HS-27A (cell line): ENCODE measurements at places on chromosomes 11 and 22.

DNA sequence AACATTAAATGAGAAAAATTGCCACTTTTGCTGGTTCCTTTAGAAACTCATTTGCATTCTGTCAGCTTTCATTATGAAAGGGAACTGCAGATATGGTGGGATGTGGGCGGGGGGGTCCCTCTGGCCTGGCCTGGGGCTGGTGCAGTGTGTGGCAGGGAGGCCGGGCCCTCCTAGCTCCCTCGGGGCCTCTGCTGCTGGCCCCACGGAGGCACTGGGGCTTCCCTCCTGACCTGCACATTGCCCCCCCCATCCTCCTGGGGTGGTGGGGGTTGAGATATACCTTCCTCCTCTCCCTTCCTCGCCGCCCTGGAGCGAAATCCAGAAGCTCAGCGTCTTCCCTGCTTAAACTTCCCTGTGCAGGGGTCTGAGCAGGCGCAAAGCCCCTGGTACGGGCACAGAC, 1005.9 kb downstream of the BRD1 start:
- DNase-seq, result no peak

- DNase-seq, result no peak
Observed at GRCh38 chr11:130846606-130847005, 69.7 kb downstream of the SNX19 start.

DNA sequence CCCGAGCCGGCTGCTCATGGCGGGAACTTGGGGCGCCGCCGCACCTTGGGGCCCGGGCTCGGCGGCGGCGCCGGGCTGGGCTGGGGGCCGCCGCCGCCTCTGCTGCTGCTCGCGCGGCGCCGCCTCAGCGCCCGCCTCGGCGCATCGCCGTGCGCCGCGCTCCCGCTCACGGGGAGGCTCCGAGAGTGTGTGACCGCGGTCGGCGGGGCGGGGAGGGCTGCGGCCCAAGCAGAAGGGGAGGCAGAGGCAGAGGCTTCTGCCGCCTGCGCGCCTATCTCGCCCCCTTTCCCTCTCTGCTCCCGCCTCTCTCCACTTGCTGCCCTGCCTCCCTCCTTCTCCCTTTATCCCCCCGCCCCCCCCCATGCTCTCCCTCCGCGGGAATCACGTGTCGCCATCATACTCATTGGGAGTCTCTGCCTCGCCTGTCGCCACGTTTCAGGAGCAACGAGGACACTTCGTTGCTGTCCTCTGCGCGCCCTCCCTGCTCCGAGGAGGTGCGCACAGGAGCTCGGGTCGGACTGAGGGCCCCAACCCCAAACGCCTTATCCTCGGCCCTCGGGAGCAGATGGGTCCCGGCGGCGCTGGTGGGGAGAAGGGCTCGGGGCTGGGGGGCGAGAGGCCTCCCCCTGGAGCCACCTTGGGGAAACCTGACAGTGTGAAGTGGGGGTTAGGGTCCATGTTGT, at the start of gene GUCY1A2:
GUCY1A2 (minus strand) TSS at position 258 of the 683 bp plus-strand sequence. CDS start 421 bp downstream, outside the sequence.
- no peak for DNase-seq

DNA sequence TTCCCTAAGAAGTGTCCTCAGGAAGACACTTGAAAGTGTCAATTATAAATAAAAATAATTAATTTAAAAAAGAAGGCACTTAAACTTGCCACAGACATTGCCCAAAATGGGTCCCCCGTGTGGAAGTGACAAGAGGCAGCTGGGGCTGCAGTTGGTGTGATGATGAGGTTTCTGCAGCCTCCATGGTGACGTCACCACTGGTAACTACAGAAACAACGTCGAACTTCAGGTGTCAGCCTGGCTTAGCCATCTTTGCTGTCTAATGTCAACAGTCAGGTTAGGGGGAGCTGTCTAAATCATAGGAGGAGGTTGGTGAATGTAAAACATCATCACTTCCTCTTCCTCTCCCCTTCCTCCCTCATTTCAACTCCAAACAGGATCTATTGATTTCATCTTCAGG, 328.6 kb downstream of the MN1 start:
- no peak for DNase-seq

DNA sequence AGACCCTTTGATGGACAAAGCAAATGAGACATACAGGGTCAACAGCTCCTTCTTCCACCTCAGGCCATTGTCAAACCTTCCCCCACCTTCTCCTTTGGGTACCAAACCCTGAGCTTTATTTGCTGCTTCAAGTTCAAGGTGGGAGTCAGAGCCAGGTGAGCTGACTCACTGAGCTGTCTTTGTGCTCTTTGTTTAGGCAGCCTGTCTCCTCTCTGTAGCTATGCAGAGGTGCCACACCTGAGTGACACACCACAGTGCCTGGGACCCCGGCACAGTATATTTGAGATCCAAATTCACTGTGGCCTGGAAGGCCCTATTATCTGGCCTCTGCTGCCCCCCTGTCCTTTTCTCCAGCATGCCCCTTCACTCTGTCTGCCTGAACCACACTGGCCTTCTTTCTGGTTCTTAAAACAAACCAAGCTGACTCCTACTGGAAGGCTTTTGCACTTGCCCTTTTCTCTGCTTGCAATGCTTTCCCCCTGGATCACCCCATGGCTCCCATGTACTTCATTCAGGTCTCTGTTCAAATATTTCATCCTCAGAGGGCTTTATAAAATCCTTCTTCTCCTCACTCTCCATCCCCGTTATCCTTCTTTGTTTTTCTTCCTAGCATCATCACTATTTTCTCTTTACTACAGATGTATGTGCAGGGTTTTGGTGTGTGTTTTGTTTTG, 16.1 kb downstream of the LMO2 start:
- no peak for DNase-seq

- no peak for DNase-seq
Observed at GRCh38 chr22:50699756-50700386, 27.2 kb downstream of the SHANK3 start.

DNA sequence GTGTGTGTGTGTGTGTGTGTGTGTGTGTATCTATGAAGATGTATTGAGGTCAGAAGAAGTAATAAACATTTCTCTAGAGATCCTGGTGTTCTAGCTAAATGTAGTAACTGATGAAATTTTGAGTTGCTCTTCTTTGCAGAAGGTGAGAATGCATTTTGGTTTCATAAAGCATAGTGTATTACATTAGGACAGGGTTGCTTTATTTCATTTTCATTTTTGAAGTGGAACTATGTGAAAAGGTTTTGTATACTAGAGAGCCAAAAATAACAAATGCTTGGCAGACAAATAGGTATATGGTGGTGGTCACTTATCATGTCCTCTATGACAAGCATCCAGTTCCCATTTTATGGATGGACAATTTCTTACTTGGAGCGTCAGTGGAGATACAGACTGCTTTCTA, 99.0 kb downstream of the CASP12 start:
- no peak for DNase-seq

DNA sequence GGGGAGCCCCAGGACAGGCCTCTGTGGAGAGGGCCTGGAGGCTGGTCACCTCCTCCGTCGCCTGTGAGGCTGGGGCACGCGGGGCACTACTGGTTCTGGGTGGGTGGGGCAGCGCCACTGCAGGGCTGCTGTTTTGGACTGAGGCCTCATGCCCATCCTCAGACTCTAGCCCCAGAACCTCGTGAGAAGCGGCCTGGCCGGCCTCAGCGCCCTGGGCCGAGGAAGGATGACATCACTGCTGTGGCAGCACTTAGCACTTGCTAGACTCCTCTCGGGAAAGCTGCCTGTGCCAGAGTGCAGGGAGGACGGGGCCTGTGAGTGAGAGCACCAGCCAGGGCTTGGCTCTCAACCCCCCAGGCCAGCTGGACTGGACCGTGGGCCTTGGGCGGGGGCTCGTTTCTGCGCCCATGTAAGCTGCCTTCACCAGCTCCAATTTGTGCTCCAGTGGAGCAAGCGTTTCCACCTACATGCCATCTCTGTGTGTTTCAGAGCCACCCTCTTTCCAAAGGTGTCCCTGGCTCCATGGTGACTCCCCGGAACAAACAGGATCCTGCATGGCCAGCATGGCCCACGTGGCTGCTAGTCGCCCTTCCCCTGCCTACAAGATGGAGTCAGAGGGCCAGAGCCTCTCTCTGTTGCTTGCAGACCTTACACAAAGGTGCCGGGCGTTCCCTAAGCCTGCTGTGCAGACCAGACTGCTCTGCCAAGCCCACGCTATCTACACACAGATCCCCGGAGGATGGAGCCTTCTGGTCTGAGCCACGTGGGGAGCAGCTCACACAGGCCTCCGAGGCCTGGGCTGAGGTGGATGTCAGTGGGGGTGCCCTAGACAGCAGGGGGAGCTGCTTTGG, 102.9 kb downstream of the CTTN start:
- no peak for DNase-seq

DNA sequence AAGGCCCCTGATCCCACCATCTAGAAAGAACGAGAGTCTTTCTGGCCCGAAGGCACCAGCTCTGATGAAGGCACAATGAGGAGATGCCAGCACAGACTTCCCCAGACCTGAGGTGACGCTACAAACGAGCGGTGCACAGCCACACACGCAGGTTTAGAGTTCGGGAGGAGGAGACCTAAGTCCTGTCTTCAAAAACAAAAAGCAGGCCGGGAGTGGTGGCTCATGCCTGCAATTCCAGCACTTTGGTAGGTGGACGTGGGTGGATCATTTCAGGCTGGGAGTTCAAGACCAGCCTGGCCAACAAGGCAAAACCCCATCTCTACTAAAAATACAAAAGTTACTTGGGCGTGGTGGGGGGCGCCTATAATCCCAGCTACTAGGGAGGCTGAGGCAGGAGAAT, 9.5 kb downstream of the LTO1 start:
- DNase-seq, result no peak

DNA sequence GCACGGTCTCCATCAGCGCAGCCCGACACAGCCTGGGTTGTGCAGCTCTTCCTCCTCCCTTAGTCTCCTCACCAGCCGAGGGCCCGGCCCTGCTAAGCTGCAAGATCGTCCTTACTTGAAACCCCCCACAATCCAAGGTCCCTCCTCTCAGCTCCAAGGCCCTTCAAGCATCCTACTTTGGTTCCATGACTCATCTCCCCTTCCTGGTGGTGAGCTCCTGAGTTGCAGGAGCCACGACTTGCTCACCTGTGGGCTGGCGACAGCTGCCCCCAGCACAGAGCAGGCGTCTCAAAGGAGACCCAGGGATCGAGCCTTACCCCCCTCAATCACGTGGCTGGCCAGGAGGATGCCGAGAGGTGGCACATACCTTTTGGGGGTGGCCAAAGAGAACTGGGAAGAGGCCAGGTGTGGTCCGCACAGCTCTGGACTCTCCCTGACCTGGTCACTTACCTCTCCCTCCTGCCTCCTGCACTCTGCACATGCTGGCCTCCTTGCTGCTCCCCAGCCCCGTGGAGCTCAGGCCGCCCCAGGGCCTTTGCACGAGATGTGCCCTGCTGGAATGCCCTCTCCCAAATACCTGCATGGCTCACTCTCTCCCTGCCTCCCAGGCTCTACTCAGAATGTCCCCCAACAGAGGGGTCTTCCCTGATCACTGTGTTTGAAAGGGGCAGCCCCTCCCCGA, 35.2 kb upstream of the FADD start:
- DNase-seq, result no peak

- no peak for DNase-seq
Observed at GRCh38 chr11:80505771-80506170, 1064.9 kb upstream of the TENM4 start.

DNA sequence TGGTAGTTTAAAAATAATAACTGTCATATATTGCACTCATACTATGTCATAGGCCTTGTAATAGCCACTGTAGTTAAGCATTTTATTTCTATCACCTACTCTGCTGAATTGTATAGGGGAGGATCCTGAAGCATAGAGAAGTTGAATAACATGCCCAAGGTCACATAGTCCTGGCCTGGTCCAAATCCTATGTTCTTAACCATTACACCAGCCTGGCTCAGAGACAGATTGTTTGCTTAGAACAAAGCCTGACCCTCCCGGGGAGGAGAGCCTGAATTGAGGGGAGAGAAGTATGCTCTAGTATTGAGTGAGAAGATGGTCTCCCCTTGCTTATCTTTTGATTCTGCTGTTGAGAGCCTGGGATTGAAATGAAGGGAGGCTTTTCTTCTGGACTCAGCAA, 2.2 kb downstream of the NEU3 start:
- no peak for DNase-seq
